ENCODE measurements at places on chromosomes 7 and 10.

DNA sequence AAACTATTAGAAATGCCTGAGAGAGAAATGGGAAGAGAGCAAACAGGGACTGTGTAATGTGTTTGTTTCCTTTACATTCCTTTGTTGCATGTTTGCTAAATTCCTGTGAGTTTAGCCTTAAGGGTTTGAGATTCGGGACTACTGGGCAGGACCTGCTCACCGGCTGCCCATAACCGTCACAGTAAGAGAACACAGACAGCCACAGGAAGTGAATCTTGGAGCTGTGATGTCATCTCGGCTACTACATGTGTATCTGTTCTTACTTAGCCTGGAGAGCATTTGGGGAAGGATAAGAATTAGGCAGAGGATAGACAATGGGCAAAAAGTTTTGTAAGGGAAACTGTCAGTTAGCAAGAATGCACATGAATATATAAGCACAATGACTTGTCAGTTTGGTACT, 485.1 kb upstream of the KLF6 start:
- no peak for DNase-seq

GRCh38 chr10:110405380-110405779, 92.3 kb upstream of the DUSP5 start:
- no peak for DNase-seq

DNA sequence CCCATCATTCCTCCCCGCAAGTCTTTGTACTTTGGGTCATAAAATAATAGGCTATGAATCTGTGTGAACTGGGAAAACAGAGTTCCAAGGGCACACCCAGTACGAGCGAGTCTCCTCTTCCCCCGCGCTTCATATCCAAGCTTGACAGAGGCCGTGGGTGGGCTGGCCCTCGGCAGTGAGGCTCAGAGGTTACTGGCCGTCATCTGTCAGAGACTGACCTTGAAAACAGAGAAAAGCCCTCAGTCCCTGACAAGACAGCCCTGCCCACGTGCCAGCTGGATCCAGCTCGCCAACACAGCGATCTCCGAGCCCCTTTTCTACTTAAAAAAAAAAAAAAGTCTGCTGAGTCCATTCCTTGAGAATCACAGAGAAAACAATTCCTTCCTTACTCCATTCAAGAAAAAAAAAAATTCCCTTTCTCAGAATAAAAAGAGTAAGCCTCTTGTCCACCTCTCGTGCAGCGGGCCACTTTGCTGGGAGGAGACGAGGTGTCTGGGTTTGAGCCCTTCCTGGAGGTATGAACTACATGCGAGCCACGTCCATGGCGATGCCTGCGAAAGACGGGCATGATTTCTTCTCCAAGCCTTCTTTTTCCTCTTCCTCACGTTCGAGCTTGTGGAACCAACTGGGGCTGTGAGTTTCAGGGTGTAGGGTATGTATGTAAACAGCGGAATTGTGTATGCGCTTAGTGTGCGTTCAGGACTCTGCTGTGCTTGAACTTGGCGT, 744 bp upstream of the BICC1 start:
- DNase-seq, result peak; percentile 8

GRCh38 chr10:18594574-18595156, 56.7 kb downstream of the NSUN6 start:
- peak; percentile 41 for DNase-seq

- no peak for DNase-seq
Measured at GRCh38 chr7:22231141-22231540, 125.8 kb downstream of the RAPGEF5 start.

DNA sequence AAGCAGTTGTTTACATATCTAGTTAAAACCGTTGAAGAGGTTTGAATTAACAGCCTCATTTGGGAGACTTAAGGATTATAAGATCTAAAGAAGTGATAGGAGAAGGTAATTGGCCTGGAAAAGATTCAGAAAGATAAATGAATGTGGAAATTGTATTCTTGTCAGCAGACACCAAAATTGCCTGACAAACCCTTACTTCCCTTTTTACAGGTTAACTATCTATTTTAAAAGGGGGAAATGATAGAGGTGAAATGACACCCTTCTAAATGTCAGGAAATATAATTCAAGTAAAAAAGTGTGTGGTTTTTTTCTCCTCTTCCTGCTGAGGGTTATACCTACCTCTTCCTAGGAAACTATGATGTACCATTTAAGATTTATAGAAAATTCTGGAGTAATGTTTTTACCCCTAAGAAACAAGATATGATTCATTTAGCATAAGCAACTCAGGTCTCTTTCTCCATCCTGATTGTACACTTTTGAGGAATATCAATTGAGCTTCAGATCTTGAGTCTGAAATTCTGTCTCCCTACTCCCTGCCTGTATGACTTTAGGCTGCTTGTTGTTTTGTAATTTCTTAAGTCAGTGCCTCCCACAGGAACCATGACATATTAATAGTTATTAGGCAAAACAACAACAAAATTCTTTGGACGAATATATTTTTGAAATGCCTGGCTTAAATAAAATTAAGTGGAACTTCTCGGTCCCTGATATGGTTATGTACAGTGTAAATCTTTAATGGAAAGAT, 250.4 kb downstream of the RNLS start:
- peak; percentile 49 for DNase-seq

GRCh38 chr7:5421714-5422395, 1.8 kb downstream of the TNRC18 start:
- DNase-seq, result peak; percentile 81

DNA sequence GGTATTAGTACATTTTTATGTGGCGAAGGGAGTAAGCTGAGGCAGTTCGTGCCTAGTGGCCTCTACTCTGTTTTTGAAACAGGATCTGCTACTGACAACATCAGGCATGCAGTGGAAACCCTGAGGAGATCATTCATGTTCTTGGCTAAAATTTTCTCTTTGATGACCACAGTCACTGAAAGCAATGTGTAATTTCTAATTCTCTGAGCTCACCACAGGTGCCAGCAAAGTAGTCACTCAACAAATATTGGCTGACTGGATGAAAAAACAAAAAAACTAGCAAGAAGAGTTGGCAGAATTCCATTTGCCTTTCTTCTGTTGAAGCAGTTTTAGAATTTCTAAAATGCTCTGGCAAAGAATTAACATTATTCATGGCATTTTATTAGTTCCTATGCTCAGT, 176.5 kb upstream of the KCTD7 start:
- no peak for DNase-seq
